ENCODE measurements at places on chromosomes 6 and 20.
A peak's percentile ranks its signal among the peaks of the same experiment; 100 is the strongest.

DNA sequence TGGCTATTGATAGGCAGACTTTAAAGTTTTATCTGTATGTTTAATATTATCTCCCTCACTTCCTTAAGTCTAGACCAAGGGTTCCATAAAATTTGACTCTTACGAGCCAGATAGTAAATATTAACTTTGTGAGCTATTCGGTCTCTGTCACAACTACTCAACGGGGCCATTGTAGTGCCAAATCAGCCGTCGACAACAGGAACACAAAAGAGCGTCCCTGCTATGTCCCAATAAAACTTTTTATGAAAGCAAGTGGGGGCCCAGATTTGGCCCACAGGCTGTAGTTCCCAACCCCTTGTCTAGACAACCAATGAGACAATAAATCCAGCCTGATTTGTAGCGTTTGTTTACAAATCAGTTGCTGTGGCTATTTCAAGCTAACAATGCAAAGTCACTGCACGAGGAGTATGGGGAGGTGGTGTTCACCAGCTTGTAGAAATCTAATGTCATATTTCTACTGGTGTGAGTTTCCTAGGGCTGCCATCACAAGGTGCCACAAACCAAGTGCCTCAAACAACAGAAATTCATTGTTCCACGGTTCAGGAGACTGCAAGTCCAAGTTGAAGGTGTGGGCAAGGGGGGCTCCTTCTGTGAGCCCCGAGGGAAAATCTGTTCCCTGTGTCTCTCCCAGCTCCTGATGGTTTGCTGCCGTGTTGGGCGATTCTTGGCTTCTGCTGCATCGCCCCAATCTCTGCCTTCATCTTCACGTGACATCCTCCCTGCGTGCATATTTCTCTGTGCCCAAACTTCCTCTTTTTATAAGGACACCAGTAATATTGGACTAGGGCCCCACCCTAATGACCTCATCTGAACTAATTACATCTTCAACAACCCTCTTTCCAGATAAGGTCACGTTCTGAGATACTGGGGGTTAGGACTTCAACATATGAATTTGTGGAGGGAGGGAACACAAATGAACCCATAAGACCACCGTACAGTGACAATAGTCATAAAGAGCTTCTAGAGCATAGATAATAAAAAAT is 356.0 kb upstream of the JARID2 start:
- no peak for DNase-seq

- no peak for DNase-seq
Measured at GRCh38 chr20:1294497-1294896, 28.4 kb downstream of the SNPH start.

DNA sequence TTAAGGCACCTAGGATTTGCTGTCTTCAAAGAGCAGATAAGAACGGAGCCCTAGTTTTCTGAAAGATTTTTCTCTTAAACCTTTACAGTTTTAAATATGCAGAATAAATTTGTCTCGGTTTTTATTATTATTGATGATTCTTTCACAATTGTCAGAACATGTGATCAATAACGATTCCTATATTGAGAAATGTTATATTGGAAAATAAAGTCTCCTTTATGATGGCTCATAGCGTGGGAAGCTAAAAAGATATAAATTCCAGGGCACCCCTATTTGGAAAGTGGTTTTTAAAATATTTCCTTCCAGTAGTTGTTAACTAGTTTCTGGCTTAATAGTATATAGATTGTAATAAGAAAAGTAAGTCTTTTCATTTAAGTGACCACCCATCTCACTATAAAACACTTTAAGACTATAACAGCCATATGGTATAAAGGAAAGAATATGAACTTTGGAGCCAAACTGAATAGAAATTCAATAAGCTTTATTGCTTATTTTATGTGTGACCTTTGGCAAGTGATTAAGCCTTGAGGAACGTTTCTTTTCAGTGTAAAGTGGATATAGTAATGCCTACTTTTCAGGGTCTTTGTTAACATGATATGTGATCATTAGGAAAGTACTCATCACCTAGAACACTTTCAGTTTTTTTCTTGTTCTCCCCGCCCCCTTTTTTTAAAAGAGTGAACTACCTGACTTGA is 369.6 kb downstream of the LAMA2 start:
- DNase-seq = no peak

DNA sequence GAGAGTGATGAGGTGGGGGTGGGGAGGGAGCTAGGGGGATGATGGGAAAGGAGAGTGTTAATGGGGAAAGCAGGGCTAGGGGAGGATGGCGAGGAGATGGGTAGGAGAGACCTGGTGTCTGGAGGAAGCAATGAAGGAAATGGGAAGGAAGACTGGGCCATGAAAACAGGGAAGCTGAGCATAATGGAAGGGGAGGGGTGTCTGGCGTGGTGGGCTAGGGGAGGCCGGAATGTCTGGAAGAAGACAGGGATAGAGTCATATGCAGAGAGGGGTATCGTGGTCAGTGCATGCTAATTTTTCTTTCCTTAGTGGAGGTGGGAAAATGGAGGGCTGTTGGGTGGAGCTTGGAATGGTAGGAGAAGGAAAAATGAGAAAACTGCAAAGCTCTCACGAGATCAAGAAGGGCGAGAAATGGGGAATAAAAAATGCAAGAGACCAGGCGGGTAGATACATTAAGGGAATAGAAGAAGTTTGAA is 423 bp downstream of the KLHDC3 start:
- no peak for DNase-seq

DNA sequence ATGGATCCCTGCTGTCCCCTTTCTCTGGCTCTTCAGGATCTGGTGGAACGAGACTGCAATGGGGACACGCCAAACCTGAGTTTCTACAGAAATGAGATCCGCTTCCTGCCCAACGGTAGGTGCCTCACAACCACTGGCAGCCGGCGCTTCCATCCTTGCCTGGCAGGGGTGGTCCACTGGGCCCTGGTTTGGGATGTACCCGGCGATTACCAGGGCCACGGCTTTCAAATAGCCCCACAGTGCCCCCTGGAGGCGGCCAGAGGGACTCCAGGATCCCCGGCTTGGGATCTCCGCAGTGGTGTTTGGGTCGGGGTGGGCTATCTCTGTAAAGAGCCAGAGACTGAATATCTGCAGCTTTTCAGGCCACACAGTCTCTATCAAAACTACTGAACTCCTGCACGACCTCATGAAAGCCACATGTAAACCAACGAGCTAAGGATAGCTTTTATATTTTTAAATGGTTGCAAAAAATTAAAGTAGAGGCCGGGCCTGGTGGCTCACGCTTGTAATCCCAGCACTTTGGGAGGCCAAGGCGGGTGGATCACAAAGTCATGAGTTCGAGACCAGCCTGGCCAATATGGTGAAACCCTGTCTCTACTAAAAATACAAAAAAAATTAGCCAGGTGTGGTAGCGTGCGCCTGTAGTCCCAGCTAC is 3.7 kb downstream of the OGFR start:
- peak; percentile 58 for DNase-seq

DNA sequence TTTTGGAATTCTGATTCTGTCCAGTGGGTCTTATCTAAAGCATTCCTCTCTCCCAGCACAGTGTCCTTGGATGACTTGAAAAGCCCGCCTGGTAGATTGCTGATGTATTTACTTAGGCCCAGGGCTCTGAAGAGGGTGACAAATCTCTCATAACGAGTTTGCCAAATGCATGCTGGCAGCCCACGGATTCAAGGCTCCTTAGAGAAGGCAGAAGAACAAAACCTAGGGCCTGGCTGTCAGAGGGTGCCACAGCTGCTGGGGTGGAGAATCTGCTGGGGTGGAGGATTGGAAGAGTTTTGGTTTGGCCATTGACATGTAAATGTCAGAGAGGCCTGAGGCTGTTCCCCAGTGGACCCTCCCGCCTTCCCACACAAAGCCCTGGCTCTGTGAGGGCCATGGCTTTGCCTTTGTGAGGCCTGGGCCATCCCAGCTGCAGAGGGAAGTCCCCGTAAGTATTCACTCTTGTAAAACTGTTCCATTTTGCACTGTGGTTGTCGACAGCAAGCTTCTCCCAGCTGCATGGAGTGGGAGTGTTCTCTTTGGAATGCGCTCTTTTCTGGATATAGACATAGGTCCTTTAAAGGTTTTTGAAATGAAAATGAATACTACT is 50.3 kb downstream of the ANKRD6 start:
- DNase-seq = no peak

DNA sequence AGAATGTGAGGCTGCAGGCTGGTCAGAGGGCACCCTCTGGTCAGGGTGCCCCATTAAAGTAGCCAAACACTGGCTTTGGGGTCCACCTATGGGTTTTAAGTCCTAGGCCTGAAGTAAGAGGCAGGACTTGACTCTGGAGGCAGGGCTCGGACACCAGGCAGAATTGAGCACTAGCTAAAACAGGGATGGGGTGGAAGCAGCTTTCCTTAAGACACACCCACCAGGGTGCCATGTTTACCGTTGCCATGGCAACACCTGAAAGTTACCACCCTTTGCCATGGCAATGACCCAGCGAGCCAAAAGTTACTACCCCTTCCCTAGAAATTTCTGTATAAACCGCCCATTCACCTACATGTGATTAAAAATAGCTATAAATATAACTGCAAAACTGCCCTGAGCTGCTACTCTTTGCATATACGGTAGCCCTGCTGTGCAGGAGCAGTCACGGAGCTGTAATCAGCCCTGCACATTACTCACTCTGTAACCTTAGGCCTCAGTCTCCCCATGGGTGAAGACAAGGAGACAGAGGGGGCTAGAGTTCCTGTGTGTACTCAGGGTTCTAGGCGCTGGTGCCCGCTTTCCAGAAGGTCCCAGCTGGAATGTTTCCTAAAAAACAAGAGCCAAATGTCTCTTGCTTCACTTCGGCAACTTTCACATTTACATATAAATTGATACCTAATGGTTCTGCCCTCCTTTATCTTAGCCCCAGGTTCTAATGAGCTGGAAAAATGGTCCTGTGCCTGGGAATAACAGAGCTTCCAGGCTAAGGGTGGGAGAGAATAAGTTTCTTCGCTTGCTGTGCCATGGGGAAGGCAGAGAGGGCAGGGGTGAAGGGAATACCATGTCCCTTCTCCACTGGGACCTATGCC is 27.2 kb upstream of the SRSF6 start:
- DNase-seq = no peak

DNA sequence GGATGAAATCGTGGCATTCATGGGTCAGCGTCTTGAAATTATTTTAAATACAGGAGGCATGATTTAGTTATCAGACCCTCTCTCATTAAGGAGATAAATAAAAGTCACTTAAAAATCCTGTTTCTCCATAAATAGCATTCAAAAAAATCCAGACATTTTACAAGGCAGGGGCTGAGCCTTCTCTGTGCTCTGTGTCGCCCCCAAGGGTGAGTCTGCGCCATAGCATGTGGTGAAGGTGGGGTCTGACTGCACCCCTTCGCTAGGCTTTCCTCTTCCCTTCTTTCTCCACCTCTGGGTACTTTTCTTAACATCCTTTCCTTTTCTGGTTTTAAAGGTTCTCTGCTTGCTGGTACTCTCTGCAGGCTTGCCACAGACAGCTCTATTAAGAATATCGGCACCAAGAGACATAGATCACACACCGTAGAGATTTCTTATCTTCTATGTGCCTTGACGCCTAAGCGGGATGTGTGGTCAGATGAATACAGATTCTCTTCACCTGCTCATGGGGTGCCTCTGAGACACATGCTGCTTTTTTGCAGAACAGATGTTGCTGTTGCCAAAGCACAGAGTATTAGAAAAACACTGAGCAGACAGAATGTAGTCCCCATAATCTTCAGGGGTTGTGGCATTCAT is 20.1 kb upstream of the FAM209A start:
- peak; percentile 1 for DNase-seq

DNA sequence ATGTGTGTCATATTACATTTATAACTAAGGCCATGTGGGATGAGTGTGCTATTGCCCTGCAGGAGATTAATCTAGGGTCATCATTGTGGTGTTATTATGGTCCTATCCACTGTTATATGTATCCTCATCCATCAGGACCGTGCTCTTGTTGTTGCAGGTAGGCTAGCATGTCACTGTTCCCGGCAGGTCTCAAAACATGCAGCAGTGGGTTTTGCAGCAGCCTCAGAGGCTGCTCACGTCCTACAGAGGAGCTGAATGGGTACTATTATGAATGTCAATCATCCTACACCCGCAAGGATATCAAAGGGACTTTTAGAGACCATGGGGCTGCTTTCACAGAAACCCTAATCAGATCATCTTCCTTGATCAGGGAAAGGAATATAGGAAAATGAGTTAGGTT is 318.2 kb downstream of the SAMD5 start:
- no peak for DNase-seq

DNA sequence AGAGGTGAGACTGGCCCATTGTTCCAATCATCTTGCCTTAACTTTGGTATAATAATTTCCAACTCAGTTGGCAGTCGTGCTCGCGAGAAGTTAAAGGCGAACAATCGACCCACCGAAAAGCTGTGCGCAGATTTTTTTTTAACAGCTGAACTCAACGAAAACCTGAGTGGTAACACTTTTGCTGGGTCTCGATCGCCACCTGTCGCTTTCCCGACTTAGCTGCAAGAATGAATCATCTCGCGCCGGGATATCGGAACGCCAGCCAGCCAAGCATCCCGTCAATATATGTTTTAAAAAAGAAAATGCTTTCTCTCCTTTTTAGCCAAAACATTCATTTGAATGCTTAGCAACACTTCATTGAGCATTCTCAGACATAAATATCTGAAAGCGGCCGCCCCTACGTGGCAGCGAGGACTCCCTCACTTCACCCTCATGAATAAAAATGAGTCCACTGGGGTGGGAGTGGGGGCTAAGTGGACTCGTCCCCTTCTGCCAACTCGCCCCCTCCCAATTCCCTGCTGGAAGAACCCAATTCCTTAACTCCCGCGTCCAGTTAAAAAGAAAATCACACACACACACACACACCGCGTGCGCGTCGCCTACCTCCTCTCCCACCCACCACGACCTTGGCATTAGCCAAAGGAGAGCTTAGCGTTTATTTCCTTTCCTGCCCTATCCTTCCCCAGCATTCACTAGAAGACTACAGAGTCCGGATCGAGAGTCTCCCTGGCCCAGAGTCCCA is 1.5 kb downstream of the COL12A1 start:
- DNase-seq = no peak

GRCh38 chr6:38057994-38058393 is 238.5 kb downstream of the ZFAND3 start:
- peak; percentile 56 for DNase-seq

DNA sequence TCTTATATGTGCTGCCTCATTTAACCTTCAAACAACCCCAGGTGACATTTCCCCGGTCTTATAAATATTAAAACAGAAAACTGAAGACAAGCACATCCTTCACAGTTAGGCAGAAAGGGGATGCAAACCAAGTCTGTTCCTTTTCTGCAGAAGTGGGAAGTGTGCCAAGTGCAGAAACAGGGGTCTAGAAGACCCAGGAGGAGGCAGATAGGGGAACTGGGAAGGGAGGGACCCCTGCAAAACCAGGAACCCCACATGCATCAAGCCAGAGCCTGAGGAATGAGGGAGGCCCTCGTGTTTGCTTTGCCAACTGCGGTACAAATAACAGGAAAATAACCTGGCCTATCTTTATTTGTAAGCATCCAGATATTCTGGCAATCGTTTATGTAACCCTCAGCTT is 17.0 kb upstream of the CST3 start:
- DNase-seq = no peak
